ENCODE measurements at places on chromosomes 12 and 14. TPM values are rescaled to one million over a fixed set of nuclear protein-coding genes. Genes with fewer than 3 reads are reported as not detected.
A peak's percentile ranks its signal among the peaks of the same experiment; 100 is the strongest.

The BDKRB2 gene
- total RNA-seq = not detected

The PSEN1 gene
- 34.1 TPM for total RNA-seq

DNA sequence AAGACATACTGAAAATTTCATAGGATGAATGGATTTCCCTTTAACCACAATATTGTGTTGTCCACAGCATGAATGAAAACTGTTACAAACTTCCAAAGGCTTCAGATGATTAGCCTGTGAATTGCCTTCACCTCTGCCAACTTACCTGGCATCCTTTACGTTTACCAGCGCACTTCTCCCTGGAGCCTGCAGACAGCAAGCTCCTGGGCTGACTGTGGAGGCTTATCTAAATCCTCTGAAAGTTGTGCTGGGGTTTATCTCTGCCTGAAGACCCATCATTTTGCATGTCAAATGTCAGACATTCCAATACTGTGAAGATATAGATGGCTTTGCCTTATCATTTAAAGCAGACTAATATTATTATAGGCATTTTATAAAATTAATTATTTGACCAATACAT is 403.0 kb downstream of the SYT1 start:
- no peaks in the 10 kb centered on the region for H3K36me3 ChIP-seq
- H3K4me3 ChIP-seq = no peak overlapping the region
- H3K27me3 ChIP-seq = no peaks in the 10 kb centered on the region
- H3K27ac ChIP-seq = no peak overlapping the region
- DNase-seq = no peak

GRCh38 chr14:50342221-50343078 is 30.3 kb downstream of the DMAC2L start:
- H3K27ac ChIP-seq = peak overlapping the region; percentile 23
- peak; percentile 77 for DNase-seq
- peaks cover 24% of the 10 kb centered on the region for H3K4me1 ChIP-seq
- peaks cover 11% of the 10 kb centered on the region for H3K36me3 ChIP-seq
- peaks cover 14% of the 10 kb centered on the region for H3K27me3 ChIP-seq
